ENCODE measurements at places on chromosomes 16 and 17.

DNA sequence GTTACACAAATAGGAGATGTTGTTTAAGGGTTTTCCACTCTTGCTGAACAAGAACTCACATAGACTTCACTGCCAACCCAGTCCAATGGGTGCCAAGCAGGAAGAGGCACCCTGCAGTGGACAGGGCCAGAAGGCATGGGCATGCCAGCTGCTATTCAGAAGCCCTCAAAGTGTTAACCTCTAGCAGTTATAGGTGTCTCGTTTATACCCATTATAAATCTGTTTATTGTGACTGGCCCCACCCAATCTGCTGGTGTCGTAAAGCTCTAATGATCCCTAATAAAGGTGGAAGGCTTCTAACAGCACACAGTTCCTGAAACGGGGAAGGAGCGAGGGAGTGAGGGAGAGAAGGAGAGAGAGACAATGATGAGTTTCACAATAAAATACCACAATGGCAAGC lies 23.9 kb downstream of the HNF1B start:
- DNase-seq: no peak

DNA sequence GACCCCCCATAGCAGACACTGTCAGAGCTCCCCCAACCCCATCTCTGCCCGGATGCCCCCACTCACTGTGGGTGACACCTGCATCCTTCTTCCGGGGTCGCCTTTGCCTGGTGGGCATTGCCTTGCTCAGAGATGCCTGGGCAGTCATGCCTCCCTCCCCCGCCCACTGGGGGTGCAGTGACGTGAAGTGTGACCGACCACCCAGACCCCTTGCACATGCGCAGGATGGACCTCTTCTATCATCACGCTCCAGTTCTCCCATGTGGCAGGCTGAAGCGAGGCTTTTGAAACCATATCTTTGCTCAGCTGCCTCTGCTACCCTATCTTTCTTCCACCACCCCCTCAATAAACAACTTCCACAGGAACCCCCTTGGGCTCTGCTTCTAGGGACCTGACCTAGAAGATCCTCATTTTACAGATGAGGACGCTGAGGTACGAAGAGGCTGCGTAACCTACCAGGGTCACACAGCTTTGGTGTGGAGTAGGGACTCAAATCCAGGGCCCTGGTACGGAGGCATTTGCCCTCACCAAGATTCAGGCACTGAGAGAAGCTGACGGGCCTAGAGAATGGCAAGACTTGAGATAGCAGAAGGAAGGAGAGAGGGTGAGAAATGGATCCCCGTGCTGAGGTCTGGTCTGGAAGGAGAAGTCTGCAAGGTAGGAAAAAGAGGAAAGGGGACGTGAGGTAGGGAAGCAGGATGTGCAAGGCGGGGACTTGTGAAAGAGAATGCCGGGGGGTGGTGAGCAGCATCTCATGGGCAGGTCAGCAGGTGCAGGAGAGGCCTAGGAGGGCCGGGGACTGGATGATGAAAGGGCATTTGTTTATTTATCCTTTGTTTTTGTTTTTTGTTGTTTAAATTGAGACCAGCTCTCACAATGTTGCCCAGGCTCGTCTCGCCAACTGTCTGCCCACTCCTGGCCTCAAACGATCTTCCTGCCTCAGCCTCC lies 14.4 kb downstream of the NLRC5 start:
- peak; percentile 44 for DNase-seq

DNA sequence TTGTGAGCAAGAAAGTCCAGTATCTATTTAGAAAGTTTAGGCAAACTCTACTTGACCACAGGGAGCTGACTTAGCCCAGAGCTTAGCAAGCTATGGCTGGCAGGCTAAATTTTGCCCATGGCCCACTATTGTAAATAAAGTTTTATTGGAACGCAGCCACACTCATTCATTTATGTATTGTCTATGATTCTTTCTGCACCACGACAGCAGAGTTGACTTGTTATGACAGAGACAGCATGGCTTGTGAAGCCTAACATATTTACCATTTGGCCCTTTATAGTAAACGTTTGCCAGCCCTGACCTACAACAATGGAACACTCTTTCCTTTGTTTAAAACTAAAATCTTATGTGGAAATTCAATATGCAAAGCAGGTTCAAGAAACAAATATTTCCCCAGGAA lies 100.0 kb upstream of the ZFHX3 start:
- DNase-seq: no peak

- DNase-seq: no peak
These were observed 191.1 kb upstream of the IRX3 start for GRCh38 chr16:54477714-54478113.

DNA sequence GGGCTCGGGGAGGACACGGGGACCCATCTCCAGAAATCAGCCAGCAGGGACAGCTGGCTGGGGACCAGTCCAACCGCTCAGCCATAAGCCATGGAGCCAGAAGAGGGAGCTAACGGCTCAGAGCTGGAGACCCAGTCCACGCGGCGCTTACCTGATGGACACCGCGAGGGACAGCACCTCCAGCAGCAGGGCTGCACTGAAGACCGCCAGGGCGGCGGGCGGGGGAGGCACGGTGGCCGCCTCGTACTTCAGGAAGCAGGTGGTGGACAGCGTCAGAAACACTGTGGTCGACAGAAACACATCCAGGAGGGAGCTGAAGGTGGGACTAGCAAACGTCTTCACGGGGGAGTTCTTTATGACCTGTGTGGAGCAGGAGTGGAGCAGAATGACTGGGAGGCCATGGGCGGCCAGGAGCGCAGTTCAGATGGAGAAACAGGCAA lies 102.6 kb upstream of the CREBBP start:
- peak; percentile 95 for DNase-seq

DNA sequence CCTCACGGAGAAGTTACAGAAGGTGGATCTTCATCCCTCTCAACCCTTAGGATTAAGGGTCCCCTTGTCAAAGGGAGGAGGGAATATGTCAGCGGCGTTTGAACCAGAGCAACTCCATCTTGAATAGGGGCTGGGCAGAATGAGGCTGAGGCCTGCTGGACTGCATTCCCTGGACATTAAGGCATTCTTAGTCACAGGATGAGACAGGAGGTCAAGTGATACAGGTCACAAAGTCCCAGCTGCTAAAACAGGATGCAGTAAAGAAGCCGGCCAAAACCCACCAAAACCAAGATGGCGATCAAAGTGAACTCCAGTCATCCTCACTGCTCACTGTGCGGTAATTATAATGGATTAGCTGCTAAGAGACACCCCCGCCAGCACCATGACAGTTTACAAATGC lies 36.7 kb downstream of the RBFOX3 start:
- DNase-seq: no peak

Measured in islet precursor cell (in vitro differentiated cells).